ENCODE measurements at places on chromosomes 4 and X.
A peak's percentile ranks its signal among the peaks of the same experiment; 100 is the strongest.

- no peak for DNase-seq
Observed at GRCh38 chrX:39551762-39552161, 546.0 kb downstream of the BCOR start.

DNA sequence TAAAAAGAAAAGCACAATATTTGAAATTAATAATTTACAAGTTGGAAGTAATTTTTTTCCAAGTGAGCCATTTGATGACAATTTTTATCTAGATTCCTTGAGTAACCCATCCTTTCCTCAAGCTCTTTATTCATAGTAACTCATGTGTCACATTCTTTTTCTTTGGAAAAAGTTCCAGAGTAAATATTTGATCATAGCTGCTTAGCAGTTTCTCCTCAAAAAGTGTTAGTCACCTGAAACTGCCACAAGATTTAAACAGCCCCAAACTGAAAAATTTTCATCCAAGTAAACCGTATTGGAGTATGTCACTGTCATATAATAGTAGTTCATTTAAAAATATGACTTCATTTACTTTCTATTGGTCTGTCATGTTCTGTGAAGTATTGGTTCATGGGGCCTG lies 94.6 kb upstream of the CASK start:
- DNase-seq: no peak

DNA sequence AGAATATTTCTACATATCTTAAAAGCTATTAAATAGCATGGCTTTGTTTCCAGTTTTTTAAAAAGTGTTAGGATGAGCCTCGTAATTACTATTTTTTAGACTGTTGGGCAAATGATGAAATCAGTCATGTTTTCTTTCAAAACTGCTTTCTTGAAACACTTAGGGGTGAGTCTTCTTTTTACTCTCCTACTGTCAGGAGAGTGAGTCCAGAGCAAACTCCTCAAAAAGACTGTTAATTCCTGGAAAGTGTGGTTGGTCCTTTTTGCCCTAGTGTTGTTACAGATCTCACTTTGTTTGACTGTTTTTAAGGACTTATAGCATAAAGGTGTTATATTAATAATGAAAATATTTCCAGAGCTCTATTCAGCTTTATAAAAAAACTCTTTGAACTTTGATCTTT lies 6.3 kb downstream of the GSTCD start:
- DNase-seq: no peak

GRCh38 chr4:83855044-83855443 lies 319.1 kb downstream of the GPAT3 start:
- no peak for DNase-seq

DNA sequence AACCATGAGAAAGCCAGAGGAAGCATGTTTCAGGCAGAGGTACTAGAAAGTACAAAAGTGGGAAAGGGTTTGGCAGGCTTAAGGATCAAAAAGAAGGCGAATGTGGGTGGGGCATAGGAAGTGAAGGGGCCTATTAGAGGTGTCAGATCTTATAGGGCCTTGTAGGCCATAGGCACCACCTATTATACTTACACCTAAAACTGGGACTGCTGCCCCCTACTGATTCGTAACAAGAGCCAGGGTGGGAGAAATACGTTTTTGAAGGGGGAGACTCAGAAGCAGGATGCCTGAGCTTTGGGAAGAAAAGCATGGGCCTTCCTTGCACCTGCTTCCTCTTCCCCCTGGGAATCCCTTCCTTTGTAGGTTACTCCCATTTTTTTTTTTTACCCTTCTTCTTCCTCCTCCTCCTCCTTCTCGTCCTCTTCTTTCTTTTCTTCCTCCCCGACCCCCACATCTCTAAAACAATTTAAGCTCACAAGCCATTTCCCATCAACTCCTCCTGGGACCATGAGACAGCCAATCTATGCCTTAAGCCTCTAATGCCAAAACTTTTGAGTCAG lies 40.7 kb upstream of the GPC3 start:
- DNase-seq: no peak

DNA sequence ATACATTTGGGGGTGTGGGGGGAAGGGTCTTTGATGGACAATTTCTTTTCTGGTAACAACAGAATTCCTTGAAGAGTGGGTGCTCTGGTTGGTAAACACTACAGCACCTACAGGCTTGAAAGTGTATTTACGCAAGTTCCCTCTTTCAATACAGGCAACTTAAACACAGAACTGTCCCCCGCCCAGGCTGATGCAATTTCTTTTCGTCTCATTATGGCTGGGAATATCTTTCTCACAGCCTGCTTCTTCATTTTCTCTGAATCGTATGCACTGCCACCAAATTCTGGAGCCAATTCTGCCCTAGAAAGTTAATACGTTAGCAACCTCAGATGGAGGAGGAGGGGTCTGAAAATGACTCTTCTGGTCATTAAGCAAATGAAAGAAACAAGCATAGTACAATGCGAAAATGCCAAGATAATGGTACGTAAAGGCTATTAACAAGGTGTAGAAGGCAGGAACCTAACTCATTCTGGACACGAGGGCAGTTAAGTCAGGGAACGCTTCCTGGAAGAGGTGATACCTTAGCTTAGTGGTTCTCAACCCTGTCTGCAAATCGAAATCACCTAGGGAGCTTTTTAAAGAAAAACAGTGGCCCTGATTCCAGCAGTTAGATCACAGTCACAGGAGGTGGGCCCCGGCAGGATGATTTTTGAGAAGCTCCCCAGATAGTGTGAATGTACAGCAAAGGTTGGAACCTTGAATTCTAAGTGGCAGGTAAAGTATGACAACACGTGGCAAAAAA lies 1.0 kb downstream of the AGA start:
- no peak for DNase-seq

- DNase-seq: no peak
Observed at GRCh38 chr4:137471461-137471860, 60.8 kb downstream of the PCDH18 start.

DNA sequence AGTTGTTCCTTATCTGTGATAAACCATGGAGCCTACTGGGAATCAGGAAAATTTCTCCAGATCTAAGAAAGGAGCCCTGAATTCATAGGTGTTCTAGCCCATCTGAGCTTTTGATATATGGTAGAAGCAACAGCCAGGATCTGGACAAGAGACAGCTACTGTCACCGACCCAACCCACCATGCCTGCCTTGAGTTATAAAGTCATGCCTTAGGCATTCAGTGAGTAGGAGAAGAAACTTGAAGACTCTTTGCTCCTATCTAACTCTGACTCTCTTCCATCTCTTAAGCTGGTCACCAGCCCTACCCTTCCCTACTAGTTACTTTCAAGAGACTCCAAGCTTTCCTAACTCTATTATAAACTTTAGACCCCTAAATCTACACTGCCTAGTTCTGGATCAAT lies 83.9 kb upstream of the FAM9B start:
- no peak for DNase-seq

GRCh38 chr4:71833232-71833900 lies 49.5 kb upstream of the GC start:
- DNase-seq: no peak

DNA sequence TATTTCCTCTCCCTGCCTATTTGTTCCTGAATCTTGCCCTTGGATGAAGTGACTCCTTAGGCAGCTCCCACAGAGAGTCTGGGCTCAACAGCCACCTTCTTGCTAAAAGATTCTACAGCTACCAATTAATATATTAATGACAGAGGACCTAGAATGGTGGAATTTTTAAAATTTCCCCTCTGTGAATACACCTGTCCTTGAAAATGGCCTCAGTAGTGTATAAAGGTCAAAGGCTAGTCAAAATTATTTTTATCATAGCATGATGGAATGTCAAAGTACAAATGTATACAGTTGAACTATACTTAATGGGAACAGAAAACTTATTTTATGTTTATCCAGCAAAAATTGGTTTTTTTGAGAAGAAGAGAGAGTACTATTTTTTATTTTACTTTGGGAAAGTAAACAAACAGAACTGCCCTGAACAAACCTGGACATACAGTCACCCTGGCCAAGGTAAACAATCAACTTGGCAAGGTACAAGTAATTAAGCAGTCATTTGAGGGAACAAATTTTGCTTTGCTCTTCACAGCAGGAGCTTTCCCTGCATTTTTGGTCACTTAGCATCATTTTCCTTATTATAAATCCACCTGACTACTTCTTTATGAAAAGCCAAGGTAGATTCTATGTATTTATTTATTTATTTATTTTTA lies 250.8 kb downstream of the INPP4B start:
- DNase-seq: no peak

DNA sequence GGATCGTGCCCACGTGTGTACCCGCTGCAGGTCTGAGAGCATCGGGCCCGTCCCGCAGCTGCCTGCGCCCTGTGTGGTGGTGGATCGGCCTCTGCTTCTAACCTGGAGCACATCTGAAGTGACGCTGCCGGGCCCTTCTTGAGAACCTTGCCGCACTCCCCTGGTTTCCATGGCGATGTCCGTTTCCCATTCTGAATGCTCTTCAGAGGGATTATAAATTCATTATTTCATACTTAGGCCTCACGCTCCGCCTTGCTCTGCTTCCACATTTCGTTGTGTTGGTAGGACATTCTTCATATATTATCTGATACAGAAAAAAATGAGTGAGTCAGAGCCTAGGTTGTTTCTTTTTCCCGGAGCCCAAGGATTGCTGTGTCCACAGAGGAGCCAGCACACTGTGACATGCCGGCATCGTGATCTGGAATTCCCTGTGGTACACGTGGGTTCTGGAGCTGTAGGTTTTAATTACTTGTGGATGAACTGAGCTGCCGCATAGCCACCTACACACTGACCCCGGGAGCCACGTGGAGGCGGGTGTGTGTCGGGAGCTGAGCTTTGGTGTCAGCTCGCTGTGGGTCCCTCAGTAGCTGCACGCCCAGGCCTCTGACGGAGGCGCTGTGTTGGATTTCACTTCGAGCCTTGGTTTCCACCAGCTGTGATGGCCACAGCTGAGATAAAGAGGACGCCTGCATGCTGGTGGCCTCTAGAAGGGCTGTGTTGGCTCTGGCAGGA lies 63.4 kb downstream of the PSAPL1 start:
- DNase-seq: no peak

GRCh38 chr4:106371161-106371560 lies 2.6 kb upstream of the GIMD1 start:
- DNase-seq: no peak

- no peak for DNase-seq
Observed at GRCh38 chr4:155608225-155608885, 58.3 kb upstream of the GUCY1A1 start.

- no peak for DNase-seq
Observed at GRCh38 chr4:185201977-185202962, 1.5 kb downstream of the CFAP97 start.

DNA sequence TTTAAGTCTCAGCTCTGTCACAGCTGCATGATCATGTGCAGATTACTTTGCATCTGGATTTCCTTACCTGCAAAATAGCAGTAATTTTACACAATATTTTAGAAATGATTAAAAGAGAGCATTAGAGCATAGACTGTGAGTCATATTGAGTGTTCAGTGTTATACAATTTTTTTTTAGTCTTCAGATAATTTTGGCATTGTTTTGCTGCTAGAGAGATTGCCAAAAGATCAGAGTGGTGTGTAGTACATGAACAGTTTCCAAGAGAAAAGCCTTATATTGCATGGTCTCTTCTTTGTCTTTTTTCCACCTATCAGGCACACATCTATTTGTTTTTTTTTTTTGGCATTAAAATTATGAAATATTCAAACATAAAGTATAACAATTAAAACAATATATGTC lies 209.6 kb upstream of the TLL1 start:
- DNase-seq: no peak

- DNase-seq: no peak
Observed at GRCh38 chrX:149937871-149938426, 342 bp downstream of the EOLA2 start.

GRCh38 chr4:25123236-25123635 lies 37.0 kb downstream of the SEPSECS start:
- DNase-seq: no peak

DNA sequence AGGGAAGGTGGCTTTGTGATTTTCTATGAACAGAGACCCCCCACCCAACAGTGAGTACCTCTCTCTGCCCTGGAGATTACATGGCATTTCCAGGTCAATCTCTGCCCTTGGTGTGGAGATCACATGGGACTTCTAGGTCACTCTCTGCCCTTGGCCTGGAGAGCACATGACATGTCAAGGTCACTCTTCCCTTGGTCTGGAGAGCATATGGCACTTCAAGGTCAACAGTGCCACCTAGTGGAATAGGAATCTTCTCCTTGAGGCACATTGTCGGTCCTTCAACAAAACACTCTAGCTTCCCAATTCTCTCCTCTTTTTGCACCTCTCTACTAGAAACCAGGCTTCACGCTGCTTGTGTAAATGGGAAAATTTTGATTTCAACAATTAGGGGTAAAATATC lies 66.2 kb upstream of the TACR3 start:
- DNase-seq: peak; percentile 10

GRCh38 chr4:7389101-7389701 lies 45.5 kb downstream of the PSAPL1 start:
- DNase-seq: no peak

- DNase-seq: no peak
Observed at GRCh38 chr4:159101988-159102621, 774 bp upstream of the RAPGEF2 start.

- peak; percentile 76 for DNase-seq
Observed at GRCh38 chr4:52983563-52984303, 121.6 kb downstream of the RASL11B start.

- no peak for DNase-seq
Observed at GRCh38 chr4:72374159-72374558, 194.9 kb downstream of the ADAMTS3 start.

- DNase-seq: no peak
Observed at GRCh38 chr4:76011018-76011670, 3.8 kb upstream of the CXCL9 start.

DNA sequence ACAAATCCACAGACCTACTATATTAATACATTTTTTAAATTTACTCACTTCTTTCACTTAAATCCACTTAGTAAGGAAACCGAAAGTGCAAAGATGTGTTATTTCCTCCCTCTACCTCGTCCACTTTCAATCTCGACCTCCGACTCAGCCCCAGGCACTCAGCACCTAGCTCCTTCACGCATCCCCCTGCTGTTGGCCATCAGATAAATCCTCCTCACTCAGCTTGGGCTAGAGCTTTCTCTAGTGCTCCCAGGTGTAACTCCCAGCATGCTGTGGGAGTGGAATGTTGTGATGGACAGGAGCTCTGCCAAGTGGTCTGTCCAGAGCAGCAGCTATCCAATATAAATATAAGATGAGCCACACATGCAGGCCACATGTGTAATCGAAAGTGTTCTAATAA lies 26.7 kb upstream of the TEC start:
- DNase-seq: no peak

- no peak for DNase-seq
Observed at GRCh38 chr4:39814403-39815185, 116.7 kb downstream of the UBE2K start.

GRCh38 chr4:143555676-143556075 lies 42.2 kb downstream of the SMARCA5 start:
- DNase-seq: no peak
